ENCODE measurements at places on chromosomes 12 and 14. TPM values are rescaled to one million over a fixed set of nuclear protein-coding genes. Genes with fewer than 3 reads are reported as not detected.
A peak's percentile ranks its signal among the peaks of the same experiment; 100 is the strongest.

DNA sequence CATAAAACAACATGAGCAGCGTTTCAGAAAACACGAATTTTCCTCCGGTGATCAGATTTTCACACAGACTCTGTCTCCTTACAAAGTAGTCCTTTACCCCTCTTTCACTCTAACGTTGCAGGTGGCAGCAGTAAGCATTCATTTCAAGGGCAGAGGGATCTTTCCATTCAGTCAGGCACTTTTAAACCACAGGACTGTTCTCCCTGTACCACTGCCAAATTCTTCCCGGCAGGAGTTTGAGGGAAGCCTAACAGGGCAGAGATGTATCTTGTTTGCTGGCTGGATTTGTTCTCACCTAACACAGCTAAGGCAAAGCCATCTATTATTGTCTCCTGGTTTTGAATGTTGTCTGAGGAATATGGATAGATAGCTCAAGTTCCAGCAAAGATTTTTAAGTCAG lies 1187.3 kb upstream of the SEL1L start:
- no peak for DNase-seq

GRCh38 chr12:46454981-46455380 lies 82.4 kb upstream of the SLC38A2 start:
- no peak for DNase-seq

Gene CLBA1
- total RNA-seq: 2.1 TPM

DNA sequence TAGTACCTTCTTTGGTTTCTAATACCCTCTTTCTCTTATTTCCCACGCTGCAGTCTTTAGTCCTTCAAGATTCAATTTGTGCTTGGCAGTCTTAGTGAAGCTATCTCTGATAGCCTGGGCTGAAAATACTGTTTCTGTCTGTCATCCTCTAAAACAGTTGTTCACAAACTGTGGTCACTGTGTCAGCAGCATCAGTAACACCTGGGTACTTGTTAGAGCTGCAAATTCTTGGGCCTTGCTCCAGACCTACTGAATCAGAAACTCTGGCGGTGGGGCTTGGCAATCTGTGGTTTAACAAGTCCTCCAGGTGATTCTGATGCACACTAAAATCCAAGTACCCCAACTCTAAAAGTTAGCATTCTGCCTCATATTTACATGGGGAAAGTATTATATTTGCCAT lies 217.5 kb upstream of the SEL1L start:
- DNase-seq: no peak

DNA sequence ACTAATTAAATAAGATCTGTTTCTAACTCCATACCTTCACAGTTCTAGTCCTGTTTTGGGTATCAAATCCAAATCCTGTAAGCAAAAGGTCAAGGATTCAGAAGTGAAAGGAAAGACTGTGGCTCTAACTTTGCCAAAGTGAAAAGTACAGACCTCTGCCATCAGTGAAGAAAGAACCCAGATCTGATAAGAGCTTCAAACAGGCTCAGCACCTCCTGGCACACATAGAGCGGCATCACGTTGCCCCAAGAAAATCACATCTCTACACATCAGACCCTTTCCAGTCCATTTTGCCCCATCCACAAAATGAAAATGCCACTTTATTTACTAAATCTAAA lies 23.2 kb downstream of the CLIP1 start:
- DNase-seq: no peak

GRCh38 chr14:24307575-24308341 lies at the start of gene CIDEB:
Gene CIDEB (minus strand): TSS chr14:24307977. CDS start chr14:24307858, 119 bp downstream.
- peak; percentile 86 for DNase-seq

Gene C12orf50
- total RNA-seq: not detected

DNA sequence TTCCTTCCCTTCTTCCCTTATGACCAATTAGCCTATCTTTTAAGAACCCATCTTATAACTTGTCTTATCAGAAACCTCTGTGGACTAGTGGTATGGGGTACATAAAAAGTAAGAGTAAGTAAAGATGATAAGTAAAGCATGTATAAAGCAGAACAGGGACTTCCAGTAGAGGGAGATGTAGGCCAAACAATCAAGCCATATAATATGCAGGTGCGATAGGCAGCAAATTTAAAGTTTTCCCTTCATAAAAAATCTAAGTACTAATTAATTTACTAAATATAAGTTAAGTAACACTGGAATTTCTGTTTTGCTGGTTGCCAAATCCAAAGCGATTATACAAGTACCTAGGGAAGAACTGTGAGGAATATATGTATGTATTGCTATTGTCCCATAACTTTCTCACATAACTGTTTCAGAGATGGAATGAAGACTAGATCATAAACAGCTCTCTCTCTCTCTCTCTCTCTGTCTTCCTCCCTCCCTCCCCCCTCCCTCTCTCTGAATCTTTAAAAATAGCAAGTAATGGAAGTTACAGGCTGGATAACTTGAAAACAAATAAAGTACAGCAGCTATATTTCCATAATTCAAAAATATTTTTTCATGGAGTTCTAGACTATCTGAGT lies 25.7 kb downstream of the METTL25 start:
- no peak for DNase-seq

GRCh38 chr14:94598816-94599655 lies 13.2 kb upstream of the SERPINA3 start:
- no peak for DNase-seq

Gene CPNE6
- not detected for total RNA-seq

GRCh38 chr14:55256586-55256985 lies 14.6 kb upstream of the FBXO34 start:
- DNase-seq: no peak

DNA sequence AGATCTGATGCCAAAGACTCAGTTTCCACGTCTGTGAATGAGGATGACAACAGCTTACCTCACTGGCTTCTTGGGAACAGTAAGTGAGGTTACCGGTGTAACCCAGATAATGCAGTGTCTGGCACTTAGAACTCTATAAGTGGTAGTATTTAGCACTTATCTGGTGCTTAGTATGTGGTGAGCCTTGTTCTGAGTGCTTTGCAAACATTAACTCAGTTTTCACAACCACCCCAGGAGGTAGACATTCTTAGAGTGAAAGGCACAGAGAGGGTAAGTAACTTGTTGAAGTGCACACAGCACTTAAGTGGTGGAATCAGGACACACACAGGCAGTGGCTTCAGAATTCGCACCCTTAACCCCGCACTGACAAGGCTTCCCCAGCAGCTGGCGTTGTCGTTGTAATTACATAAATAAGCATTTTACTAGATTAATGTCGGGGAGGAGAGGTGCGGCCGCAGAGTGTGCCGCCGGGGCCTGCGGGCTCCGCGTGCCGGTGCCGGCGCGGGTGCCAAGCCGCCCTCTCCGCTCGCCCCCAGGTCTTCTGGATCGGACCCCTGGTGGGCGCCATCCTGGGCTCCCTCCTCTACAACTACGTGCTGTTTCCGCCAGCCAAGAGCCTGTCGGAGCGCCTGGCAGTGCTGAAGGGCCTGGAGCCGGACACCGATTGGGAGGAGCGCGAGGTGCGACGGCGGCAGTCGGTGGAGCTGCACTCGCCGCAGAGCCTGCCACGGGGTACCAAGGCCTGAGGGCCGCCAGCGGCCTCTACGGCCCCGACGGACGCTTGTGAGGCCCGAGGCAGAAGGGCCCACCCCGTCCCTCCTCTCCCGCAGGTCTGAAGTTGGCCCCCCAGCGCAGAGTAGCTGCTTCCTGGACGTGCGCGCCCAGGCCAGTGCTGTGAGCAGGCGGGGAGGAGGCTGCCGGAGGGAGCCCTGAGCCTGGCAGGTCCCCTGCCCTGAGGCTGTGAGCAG lies 4.6 kb downstream of the AQP2 start:
- DNase-seq: peak; percentile 75

Gene LALBA
- total RNA-seq: not detected

Gene ADCY4
- 0.35 TPM for total RNA-seq

DNA sequence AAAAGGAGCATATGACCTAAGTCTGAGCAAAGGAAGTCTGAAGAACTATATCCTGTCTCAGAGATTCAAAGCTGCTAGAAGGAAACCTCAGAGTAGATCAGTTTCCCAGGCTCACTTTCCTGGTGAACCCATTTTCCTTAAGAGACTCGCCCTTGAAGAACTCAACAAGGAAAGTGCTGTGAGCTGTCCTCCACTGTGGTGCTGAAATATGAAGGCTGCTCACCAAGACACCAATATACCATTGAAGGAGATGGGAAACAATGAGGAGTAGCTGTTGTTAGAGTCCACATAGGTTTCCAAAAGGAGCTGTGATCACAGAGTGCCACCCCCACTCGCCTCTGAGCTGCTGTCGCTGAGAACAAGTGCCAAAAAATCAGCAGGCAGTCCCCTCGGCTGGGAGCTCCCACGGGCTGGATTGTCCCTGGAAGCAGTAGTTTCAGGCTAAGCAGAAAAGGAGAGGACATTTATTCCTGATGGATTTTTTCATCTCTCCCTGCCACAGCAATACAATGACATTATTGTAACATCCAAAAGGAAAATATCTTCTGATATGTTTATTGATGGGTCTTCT lies 282.1 kb downstream of the RPS29 start:
- DNase-seq: peak; percentile 61

- no peak for DNase-seq
These were observed 16.7 kb downstream of the FNTB start for GRCh38 chr14:65003394-65003793.

Gene NANOG
- 229 TPM for total RNA-seq

GRCh38 chr12:110270125-110270962 lies 10.7 kb upstream of the ATP2A2 start:
- no peak for DNase-seq
